Stimulated activated CD8-positive, alpha-beta memory T cell treated with anti-CD3 and anti-CD28 coated beads, Interleukin-12 subunit alpha, Interleukin-12 subunit beta, amount 100 ng/mL, for 4 hours (primary cell): ENCODE measurements at places on chromosomes 4 and X.

DNA sequence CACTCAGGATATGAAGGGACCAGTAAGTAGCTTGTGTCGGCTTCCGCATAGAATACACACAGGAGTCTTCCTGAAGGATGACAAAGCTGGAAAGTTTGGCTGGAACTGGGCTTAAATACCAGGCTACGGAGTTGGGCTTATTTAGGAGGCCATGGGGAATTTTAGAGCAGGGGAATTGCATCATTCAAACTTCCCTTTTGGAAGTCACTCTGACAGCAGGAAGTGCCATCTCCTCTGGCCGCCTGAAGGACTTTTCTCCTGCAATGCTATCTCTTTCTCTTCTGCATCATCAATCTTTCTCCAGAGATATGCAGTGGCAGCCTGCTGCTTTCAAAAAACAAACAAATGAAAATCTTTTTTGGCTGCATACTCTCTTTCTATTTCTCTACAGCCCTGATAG, 48.4 kb upstream of the PAK3 start:
- no peak for DNase-seq

DNA sequence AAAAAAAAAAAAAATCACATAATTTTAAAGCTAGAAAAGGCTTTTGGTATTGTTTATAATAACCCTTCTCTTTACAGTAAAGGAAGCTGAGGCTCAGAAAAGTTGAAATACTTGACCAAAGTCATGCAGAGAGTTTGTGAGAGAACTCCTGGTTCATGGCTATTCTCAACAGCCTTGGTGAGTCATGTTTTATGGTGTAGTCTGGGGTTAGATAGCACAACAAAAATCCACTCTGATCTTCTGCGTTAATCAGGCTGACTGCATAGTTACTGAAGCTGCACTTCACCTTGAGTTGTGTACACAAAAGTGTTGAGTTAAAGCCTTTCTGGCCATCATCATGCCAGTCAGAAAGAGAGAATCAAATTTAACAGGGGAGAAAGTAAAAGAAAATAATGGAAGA, 19.3 kb upstream of the SFRP2 start:
- DNase-seq, result no peak

GRCh38 chrX:124395145-124395880, 49.0 kb downstream of the SH2D1A start:
- DNase-seq, result no peak

DNA sequence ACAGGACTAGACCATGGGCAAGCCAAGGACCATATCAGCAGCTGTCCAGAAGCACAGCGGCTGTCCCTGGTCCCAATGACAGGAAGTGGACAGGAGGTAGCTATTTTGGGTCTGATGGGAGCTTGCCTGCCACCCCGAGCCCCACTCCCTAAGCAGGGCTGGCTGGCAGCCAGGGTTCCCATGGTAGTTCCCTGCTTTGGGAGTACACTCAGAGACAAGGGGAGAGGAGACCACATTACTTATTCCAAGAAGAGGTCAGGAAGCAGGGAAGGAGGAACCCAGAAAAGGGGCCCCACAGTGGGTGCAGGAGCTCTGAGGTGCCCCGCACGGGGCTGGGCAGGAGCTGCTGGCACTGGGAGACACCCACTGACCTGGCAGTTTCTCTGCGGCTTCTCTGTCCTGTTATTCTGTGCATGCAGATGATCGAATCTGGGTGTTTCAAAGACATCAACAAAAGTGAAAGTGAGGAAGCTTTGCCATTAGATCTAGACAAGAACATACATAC, 36.3 kb downstream of the HTT-AS start:
- DNase-seq, result no peak

DNA sequence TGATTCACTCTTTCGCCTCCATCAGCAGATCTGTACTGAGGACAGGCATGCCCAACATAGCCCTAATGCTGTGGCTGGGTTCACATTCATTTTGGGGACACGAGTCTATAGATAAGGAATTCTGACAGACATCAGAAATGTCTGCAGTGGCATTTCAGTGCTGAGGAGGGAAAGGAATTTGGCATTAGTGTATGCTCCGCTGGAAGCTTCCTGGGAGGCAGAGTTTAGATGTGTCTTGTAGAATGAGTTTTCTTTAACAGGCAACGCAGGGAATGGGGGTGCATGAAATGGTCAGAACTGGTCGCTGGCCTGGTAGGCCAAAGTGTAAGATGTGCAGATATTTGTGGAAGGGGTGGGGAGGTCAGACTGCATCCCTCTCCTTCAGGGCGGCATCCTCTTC, 43.5 kb upstream of the ZNF518B start:
- no peak for DNase-seq

- DNase-seq, result no peak
Measured at GRCh38 chrX:38750551-38750950, 50.7 kb upstream of the MID1IP1 start.

DNA sequence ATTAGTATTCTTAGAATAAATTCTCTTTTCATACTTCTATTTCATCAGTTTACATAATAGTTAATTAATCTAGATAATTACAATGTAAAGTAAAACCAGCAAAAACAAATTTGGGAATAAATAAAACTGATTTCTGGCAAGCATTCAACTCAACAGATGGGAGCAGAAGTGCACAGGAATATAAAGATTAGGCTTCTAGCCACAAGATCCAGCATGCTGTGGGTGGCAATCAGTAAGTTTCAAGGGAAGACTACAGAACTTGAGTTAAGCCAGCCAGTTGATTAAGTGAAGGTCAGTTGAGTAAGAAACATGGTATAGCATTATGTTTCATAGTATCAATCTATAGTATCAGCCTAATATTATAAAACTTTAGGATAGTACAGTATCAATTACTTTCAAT, 324.2 kb upstream of the AADAT start:
- no peak for DNase-seq

DNA sequence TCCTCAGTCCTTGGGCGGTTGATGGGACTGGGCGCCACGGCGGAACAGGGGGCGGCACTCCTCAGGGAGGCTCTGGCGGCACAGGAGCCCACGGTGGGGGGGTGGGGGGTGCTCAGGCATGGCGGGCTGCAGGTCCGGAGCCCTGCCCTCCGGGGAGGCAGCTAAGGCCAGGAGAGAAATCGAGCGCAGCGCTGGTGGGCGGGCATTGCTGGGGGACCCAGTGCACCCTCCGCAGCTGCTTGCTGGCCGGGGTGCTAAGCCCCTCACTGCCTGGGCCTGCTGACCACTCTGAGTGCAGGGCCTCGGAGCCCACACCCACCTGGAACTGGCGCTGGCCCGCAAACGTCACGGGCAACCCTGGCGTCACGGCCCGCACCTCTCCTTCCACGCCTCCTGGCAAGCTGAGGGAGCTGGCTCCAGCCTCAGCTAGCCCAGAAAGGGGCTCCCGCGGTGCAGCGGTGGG, 164.9 kb upstream of the AGA start:
- no peak for DNase-seq

DNA sequence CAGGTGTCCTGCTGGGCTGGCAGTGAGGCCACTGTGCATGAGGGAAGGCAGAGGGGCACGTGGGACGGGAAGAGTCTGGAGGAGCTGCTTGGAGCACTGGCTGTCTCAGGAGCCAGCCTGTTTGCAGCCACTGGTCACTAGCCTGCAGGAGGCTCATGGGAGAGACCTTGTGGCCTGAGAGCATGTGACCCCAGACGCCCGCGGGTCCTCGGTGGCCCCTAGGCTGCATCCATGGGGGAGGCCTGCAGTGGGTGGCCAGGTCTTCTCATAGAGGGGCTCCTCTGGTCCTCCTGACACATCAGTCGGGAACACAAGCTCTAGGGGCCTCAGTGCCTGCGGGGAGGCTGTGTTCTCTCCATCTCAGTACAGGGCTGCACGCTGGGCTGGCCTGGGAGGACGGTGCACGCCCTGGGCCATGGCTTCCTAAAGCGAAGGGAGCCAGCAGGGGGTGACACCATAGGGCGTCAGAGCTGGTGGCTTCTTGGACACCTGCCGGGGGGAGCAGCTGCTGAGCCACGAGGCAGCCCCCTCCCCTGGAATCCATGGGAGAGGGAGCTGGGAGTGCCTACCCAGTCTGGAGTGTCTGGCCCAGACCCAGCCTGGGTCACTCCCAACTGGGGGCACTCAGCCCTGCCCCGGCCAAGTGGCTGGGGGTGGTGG, 12.3 kb downstream of the NAT8L start:
- no peak for DNase-seq

DNA sequence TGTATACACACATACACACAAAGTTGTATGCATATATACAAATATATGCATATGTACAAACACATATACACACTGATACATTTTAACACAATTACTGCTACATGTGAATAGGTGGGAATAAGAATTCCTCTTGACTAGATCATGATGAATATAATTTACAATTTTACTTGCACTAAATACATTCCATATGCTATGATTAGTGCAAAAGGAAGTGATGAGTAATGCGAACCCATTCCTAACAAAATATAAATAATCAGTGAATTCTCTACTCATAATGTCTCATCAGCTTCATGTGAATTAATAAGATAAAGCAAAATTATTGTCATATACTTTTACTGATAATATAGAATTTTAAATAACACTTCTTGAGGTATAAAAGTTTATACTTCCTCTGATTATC, 1077.3 kb upstream of the PCDH10 start:
- no peak for DNase-seq

- DNase-seq, result no peak
Measured at GRCh38 chr4:164485136-164485535, 268.8 kb upstream of the SMIM31 start.

DNA sequence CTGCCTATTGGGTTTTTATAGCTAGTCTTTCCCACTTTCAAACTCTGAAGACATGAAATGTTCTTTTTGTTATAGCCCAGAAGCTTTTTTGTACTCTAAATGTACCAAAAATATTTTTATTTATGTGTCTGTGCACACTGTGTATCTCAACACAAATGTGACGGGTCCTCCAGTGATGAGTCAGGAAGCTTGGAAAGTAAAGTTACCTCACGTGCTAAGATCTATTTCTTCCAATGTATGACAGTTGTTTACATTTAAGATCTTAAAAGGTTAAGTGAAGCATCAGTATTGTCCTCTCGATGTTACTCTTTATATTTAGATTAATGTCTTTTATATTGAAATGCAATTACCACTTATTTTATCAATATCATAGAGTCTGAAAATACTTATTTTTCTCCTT, 29.1 kb upstream of the PRSS12 start:
- DNase-seq, result no peak

- no peak for DNase-seq
Measured at GRCh38 chr4:84954982-84955567, 11.4 kb downstream of the WDFY3 start.
